Activated T-helper 1 cell treated with anti-CD3 and anti-CD28 coated beads, Interleukin-12 subunit alpha, Interleukin-12 subunit beta, Interleukin-2, Interleukin-4 antibody, amounts not matched to agents 30 ng/mL and 10 ng/mL and 1 ng/mL, durations not matched to agents 14 hours and 24 hours and 36 hours (primary cell): ENCODE measurements at places on chromosomes 12 and 14. TPM values are rescaled to one million over a fixed set of nuclear protein-coding genes. Genes with fewer than 3 reads are reported as not detected.

GRCh38 chr12:69524755-69525469, 54.7 kb downstream of the FRS2 start:
- DNase-seq = no peak

The APOF gene
- not detected in 2 replicates for total RNA-seq

DNA sequence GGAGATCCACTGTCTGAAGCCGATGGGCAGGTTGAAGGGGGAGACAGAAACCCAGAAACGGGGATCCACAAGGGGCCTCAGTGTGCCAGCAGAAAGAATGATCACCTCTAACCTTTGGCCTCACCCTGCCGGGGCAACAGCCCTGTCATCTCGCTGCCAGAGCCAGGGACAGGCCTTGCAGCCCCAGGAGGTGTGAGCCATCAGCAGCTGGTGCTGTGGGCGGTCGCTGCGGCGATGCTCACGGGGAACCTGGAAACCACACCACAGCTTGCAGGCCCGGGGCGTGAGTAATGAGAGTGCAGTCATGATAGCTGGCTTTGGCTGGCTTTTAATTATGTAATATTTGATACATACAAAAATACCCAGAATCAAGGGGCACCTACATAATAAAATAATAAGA, 4.7 kb upstream of the TTC7B start:
- DNase-seq = peak; percentile 51

DNA sequence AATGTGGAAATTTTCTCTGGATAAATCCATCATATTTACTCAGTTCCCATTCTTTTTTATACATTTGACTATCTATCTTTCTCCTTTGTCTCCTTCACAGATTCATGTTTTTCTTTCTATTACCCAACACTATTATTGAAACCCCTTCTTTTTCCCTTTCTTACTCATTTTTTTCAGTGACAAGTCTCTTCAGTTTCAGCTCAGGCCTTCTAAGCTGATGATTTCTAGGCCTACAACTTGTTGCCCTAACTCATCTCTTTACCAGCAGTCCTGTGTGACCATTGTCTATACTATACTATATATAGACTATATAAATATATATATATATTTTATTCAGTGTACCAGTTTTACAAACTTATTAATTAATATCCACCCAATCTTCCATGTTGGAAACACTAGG, 31.8 kb downstream of the SLC16A7 start:
- no peak for DNase-seq

The ANKRD33 gene
- total RNA-seq = not detected in 2 replicates

DNA sequence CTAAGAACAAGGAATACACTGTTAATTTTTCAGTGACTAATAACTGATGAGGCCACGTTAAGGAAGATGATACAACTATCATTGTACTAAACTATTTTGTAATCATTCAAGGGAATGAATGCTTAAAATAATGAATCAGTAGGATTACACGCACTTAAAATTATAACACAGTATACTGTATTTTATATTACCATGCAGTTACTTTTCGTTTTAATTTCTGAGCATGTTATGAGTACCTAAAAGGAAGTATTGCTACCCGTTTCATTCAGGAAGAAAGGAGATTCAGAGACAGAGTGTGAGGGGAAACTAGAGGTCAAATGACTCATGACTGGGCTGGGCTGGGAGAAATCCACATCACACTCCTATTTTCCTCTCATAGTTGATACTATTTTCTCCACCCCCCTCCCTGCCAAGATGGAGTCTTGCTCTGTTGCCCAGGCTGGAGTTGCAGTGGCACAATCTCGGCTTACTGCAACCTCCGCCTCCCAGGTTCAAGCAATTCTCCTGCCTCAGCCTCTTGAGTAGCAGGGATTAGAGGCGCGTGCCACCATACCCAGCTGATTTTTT, 202.0 kb downstream of the PPM1H start:
- no peak for DNase-seq

The DCN gene
- not detected in 2 replicates for total RNA-seq

- DNase-seq = peak; percentile 45
Measured at GRCh38 chr12:38904537-38905479, 583 bp downstream of the CPNE8 start.

- DNase-seq = no peak
Measured at GRCh38 chr14:80264702-80265101, 53.4 kb upstream of the DIO2 start.

The NOVA1 gene
- 0.13 TPM in 1 of 2 replicates, not detected in the other for total RNA-seq

The PTPRB gene
- not detected in 2 replicates for total RNA-seq

GRCh38 chr12:87883806-87884205, 145.4 kb downstream of the C12orf50 start:
- no peak for DNase-seq

DNA sequence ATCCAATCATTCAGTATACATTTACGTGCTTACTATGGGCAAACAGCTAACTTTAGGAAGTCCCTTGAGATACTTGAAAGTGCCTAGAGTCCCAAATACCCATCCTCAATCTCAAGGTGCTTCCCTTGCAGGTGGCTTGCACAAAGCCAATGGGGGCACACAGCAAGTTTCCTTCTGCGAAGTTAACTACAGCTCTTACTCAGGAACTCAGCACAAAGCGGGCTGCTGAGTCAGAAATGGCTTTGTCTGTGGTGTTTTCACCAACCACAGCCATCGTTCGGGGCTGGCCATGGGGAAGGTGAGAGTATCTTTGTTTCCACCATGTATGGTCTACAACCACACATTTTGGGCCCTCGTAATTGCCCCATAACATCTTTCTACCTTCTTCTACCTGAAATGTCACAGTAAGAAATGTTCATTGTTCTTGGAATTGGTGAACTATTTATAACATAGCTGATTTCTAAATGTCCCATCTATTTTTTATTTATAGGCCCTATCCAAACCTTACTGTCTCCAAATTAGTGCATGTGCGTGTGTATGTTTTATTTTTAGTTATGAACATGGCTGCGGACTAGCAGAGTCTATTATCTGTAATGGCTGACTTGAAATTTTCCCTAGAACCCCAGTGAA, 13.9 kb downstream of the MFAP5 start:
- DNase-seq = peak; percentile 67

The PDZRN4 gene
- total RNA-seq = not detected in 2 replicates

The GPR84 gene
- total RNA-seq = 2.3 and 2.4 TPM in 2 replicates

- DNase-seq = no peak
Measured at GRCh38 chr12:53981634-53982565, 3.0 kb upstream of the HOXC10 start.

The FAM181A gene
- not detected in 2 replicates for total RNA-seq

DNA sequence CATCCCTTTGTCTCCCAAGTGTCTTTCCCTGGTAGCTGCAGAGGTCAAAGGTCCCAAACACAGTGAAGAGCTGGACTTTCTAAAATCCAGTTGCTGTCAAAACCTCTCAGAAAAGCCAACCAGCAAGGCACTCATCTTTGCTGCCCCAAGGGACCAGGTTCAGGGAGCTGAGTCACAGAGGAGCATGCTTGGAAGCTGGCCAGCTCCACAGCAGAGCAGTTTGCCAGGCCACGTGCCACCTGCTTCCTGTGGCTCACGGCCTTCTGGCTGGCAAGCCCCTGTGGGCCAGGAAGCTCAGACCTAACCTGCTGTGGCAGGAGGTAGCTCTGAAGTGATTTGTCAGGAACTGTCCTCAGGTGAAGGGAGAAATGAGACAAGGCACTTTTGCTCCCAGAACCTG, 3.6 kb downstream of the ISCU start:
- no peak for DNase-seq

DNA sequence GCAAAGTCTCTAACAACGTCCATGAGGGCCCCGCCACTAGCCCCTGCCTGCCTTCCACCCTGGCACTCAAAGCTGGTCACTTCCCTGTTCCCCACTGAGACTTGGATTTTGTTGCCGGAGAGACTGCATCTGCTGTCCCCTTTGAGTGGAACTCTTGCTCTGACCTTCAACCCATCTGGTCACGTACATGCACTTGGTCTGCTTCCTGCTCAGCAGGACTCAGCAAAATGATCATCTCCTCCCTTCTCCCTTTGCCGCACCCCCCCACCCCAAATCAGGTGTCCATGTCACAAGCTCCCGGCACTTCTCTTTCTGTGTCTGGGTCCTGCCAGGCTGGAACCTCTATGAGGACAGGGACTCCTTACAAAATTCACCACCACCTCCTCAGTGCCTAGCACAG, 180.9 kb downstream of the CHST11 start:
- no peak for DNase-seq

GRCh38 chr12:49767333-49767732, 26.0 kb downstream of the TMBIM6 start:
- no peak for DNase-seq

- DNase-seq = no peak
Measured at GRCh38 chr14:76135722-76136121, 16.0 kb upstream of the GPATCH2L start.

The CCDC197 gene
- total RNA-seq = 0.13 TPM in 1 of 2 replicates, not detected in the other

GRCh38 chr14:24250354-24250753, 7.9 kb upstream of the TINF2 start:
- no peak for DNase-seq

The VDR gene
- 305 and 318 TPM in 2 replicates for total RNA-seq

DNA sequence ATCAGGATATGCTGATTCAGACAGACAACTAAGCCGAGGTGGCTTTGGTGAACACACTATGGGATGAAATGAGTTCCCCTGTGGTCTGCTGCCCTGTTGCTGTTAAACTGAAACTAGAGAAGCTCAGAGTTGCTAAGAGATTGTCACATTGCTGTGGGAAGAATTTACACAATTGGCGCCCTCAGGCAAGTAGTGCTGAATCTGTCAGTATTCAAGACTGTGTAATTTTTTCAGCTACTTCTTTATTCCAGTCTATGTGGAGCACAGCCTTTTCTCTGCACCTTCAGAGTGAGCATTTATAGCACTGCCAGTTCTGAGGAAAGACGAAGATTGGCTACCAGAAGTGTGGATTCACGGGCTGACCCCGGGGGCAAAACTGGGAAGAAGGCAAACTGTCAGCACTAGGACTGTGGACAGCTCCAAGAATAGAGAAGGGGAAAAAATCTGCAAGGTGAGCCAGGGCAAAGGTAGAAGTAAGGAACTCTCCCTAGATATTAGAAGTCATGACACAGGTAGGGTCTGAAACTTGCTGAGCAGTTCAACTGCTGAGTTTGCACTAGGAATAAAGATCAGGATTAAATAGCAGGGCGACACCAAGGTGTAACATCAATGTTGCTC, 218.8 kb upstream of the TMPO start:
- DNase-seq = no peak

GRCh38 chr14:74924061-74924460, 1.0 kb upstream of the RPS6KL1 start:
- no peak for DNase-seq

DNA sequence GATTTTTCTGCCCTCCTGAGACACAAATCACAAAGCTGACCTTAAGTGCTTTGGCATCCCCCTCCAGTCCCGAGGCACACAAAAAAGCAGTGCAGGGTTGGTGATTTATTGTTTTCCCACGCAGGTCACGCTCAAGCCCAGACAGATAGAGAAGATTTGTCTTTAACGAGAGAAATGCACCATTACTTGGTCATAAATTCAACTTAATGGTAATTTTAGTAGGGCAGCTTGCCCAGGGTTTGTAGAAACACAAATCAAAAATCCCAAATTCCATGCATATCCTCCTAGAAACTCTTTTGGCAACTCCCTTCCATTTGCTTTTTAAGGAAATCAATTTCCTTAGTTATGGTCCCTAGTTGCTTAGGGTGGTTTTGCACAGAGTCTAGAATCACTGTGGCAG, 132.6 kb downstream of the IGF1 start:
- DNase-seq = no peak

GRCh38 chr14:96125536-96125935, 79.1 kb upstream of the BDKRB2 start:
- DNase-seq = no peak

GRCh38 chr14:104551851-104552737, 27.5 kb upstream of the C14orf180 start:
- no peak for DNase-seq

DNA sequence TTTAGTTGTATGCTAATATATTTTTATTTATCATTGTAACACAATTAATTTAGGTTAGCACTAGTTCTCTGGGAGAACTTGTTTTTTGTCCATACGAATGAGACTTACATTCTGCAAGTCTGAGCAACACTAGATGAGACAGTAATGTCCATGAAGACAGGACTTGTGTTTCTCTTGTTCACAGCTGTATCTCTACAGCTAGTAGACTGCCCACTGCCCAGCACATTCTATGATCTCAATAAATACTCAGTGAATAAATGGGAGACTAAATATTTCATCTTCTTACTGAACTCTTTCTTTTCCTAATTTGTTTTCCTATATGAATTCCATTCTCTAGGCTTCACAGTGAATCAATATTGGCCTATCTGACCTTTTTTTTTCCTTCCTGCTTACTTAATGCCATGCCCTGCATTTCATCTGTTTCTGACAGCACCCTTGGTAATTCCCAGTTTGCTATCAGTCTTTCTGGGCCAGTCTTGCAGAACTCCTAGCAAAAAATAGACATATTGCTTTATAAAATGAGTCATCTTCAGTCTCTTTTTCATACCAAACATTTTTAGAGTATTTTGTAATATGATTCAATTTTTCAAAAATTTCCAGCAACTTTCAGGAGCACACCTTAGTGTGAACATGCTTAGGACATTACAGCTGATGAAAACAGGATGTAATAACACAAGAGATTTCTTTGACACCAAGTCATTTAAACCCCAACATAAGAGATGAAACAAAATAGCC, 185.5 kb upstream of the ATP2B1 start:
- no peak for DNase-seq

The CLEC4C gene
- total RNA-seq = not detected in 2 replicates

The TRAFD1 gene
- total RNA-seq = 46.5 and 46.7 TPM in 2 replicates

The SDR39U1 gene
- 41.5 and 48.0 TPM in 2 replicates for total RNA-seq

DNA sequence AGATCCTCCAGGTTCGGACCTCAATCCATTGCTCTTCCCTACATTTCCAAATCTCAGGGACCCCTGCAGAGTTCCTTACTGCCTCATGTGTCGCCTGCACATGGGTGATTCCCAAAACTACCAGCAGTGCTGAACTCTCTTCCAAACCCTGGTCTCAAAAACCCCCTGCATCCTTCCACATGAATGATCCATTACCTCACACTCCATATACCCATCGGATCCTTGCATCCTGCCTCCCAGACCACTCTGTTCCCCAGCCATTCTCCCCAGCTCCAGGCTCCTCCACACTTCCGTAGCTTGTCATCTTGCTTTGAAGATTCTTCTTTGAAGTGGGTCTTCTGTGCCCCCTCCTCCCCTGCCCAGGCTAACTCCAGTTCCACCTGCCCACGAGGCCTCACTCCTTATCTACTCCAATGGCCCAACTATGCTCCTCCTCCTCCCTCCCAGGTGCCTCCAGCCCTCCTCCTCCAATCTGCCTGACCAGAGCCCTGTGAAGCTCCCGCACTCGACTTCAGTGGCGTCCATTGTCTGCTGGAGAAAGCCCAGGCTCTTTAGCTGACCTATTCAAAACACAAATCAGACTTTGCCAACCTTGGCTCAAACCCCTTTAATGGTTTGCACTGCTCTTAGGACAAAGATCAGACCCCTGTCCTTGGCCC, 13.8 kb downstream of the RAPGEF3 start:
- DNase-seq = no peak

The SIX6 gene
- total RNA-seq = not detected in 2 replicates

DNA sequence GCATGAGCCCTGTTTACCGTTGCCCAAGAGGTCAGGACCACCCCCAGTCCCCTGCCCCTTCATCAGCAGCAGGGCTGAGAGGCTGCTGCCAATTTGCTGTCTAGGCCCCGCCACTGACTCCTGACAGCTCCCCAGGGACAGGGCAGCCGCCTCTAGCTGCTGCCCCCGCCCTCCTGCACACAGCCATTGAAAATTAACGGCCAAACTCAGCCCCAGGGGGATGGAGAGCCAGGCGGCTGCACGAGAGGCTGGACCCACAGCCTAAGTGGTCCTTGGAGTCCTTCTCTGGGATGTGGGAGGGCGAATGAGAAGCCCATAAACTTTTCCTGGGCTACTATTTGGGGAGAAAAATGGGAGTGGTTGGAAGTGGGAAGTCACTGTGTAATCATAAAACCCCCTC, 4.6 kb downstream of the FOXN4 start:
- DNase-seq = no peak
